D721Med (cell line): ENCODE measurements at places on chromosomes 5 and 9.

DNA sequence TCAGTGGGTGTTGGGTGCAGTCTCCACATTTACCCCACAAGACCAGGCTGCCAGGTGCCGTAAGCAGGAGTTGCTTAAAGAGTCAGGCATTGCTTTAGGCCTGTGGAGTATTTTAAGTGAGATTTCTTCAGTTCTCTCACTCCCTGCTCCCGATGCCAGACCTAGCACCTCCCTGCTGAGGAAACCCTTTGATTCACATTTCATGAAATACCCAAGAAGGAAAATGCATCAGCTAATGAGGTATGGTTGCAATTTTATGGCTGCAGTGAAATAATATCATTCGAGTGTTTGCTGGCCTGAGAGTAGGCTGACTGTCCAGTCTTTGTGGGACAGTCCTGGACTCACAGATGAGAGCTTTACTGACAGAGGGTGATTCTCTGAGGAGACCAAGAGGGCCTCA, 67.4 kb upstream of the CTSL start:
- no peak for DNase-seq

- no peak for DNase-seq
Measured at GRCh38 chr5:157484768-157485167, 24.8 kb downstream of the NIPAL4 start.

GRCh38 chr9:71285191-71285656, 163.8 kb upstream of the TRPM3 start:
- DNase-seq, result no peak

DNA sequence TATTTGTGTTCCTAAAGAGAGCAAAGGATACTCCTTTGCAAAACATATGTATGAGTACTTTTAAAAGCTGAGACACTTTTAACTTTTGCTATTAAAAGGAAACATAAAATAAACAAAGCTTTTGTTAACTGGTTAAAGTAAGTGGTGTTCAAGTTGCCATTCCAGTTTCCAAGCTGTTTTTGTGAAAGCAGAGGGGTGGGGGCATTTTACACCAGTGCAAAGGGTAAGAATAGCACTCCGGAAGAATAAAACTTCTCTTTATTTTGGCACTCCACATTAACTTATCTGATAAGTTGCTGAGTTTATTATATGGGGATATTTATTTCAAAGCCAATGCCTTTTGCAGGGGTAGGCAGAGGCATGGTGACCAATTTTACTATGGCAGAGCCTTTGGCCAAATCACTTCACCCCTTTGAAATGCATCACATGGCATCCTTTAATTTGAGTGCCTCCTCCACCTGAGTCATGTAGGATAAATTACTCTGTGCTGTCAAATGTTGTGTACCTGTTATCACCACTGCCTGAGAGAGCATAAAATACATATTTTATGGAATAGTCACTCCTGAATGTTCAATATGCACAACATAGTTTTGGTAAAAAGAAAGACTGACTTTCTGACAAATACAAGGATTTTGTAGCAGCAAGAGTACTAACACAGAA, 62.9 kb downstream of the MLLT3 start:
- DNase-seq, result no peak

DNA sequence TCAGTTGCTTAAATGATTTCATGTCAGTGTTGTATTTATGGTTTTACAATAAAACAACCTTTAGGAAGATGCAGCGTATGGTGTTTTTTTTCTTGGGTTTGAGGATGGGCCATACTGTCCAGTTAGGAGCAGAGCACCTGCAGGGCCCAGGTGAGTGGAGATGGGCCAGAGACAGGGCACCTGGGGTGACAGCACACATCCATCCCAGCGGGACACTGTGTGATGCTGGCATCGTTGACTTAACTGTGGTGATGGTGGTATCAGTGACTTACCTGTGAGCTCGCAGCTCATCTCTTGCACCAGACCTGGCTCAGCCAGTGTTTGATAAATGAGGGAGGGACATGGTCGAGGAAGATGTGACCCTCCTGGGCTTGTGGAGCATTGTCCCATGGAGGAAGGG, 21.6 kb downstream of the AMBP start:
- DNase-seq, result no peak

DNA sequence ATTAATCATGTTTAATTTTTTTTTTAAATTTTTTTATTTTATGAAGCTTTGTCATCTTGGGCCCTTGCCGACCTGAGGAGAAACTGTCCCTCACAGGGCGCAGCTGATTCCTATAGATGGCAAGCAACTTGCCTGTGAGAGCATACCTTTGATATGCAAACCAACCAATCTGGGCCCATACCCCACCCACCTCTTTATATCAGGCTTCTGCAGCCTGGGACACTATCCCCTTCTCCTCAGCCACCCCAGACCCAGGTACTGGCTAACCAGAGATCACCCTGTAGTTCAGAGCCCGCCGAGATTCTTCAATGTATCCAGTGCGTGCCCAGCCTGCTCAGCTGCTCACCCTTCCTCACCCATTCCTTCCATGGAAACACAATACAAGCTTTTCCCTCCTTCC, 18.7 kb upstream of the AGGF1 start:
- no peak for DNase-seq

GRCh38 chr9:4056187-4056586, 243.7 kb downstream of the GLIS3 start:
- DNase-seq, result no peak
